Karpas-422 (cell line): ENCODE measurements at places on chromosomes 16 and 17. TPM values are rescaled to one million over a fixed set of nuclear protein-coding genes. Genes with fewer than 3 reads are reported as not detected.

DNA sequence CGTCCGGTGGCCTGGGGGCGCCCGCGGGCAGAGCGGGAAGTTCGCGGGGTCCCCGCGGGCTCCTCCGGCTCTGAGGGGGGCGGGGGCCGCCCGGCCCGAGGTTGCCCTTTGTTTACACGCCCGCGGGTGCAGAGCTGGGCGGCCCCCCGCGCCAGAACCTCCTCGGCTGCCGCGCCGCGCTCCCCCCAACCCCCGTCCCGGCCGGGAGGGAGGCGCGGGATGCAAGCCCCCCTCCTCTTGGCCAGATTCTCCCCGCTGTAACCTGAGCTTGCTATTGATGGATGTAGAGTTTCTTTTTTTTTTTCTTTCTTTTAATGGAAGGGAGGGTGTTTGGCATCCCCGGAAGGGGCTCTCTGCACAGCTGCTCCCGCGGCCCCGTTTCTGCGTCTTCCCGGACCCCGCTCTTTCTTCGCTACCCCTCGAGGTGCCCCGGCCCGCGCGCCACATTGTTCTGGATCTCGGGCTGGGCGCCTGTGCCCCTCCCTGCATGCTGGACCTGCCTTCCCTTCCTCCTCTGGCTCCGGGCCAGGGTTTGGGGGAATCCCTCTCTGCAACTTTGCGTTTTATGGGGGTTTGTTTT, 646 bp downstream of the CBX2 start:
- H3K4me3 ChIP-seq = peak overlapping the region; percentile 88
- DNase-seq = peak; percentile 62
- H3K27me3 ChIP-seq = no peaks in the 10 kb centered on the region
- H3K4me1 ChIP-seq = peaks cover 14% of the 10 kb centered on the region
- H3K36me3 ChIP-seq = no peaks in the 10 kb centered on the region
- no peak overlapping the region for H3K27ac ChIP-seq

DNA sequence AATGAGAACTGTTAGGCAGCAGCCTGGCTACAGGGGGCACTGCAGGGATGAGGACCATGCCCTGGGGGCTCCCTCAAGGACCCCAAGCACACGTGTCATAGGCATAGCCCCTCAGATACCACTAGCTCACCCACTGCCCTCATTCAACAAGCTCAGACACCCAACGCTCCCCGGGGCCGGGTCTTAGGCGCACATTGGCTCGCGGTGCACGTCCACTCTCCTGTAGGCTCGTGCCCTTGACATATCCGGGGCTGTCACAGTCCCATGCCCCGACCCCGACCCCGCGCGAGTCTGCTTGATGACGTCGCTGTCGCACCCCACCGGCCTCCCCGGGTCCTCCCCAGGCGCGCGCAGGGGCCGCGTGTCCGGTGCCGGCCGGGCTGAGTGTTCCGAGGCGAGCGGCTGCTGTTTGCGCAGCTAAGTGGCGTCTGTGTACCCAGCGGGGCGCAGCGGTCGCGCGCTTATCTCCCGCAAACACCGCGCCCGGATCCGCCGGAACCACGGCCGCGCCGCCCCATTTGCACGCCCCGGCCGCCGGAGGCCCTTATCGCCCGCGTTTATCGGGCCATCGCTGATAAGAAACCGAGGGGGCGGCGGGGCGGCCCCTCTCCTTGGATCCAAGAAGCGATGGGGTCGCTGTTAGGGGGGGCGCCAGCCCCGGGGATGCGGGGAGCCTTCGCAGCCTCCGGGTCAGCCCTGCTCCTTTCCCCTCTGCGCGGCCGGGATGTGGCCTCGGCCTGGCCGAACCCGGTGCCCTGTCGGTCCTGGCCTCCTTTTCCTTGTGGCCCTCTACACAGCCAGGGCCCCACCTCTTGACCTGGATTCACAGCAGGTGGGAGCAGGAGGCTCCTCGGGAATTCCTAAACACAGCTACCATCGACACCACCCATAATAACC, 20.7 kb upstream of the NAGS start:
- H3K4me1 ChIP-seq = no peaks in the 10 kb centered on the region
- H3K4me3 ChIP-seq = no peak overlapping the region
- DNase-seq = no peak
- H3K36me3 ChIP-seq = no peaks in the 10 kb centered on the region

GRCh38 chr17:40992666-40993065, 1.3 kb downstream of the KRTAP3-3 start:
- no peaks in the 10 kb centered on the region for H3K36me3 ChIP-seq
- no peak overlapping the region for H3K4me3 ChIP-seq
- no peak for DNase-seq
- no peaks in the 10 kb centered on the region for H3K4me1 ChIP-seq

The KRTAP4-3 gene
- not detected in 2 replicates for total RNA-seq

DNA sequence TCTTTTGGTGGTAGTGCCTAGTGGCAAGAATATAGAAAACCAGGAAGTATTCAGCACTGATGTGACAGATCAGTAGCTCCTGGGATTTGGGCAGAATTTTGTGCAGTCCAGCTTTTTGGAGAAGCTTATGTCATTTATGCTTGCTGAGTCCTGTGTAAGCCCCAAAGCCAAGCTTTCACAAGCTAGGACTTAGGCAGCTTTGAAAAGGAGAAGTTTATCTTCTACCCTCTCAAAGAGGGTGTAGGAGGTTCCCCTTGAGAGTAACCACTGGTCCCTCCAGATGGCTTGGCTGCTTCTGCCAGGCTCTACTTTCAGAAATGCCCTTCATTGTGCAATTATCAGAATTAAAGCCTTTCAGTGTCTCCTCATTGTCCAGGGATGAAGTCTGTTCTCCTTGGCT, 78.8 kb downstream of the CES1 start:
- H3K4me1 ChIP-seq = no peaks in the 10 kb centered on the region
- H3K36me3 ChIP-seq = no peaks in the 10 kb centered on the region
- H3K27me3 ChIP-seq = no peaks in the 10 kb centered on the region
- 0 out of 2 replicates have a peak overlapping the region, but pooled peaks have one; percentile 12 for H3K4me3 ChIP-seq
- no peak for DNase-seq

DNA sequence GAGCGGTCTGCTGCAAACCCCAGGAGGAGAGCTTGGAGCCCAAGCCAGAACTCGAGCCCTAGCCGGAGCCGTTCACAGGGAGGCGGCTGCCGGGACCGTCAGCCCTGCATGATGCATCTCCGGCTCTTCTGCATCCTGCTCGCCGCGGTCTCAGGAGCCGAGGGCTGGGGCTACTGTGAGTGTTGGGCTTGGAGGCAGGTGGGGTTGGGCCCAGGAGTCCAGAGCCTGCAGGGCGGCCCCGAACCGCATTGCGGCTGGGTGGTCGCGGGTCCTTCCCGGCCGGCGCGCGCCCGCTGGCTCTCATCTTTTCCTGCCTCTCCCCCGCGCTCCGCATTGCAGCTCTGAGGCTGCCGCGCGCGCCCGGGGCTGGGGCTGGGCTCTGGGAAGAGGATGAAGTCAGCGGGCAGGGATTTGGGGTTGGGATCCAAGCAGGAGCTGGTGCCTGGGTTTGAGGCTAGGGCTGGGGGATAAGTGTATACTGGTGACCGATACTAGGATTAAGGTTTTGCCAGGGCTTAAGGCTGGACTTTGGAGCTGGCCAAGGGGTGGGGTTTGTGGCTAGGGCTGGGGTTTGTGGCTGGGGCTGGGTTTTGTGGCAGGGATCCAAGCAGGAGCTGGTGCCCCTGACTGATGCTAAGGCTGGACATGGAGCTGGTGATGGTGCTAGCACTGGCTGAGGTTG, 532 bp downstream of the CNTNAP1 start:
- no peaks in the 10 kb centered on the region for H3K27me3 ChIP-seq
- no peak overlapping the region for H3K4me3 ChIP-seq
- H3K4me1 ChIP-seq = peaks cover 23% of the 10 kb centered on the region
- DNase-seq = no peak
- H3K27ac ChIP-seq = no peak overlapping the region
- H3K36me3 ChIP-seq = no peaks in the 10 kb centered on the region

DNA sequence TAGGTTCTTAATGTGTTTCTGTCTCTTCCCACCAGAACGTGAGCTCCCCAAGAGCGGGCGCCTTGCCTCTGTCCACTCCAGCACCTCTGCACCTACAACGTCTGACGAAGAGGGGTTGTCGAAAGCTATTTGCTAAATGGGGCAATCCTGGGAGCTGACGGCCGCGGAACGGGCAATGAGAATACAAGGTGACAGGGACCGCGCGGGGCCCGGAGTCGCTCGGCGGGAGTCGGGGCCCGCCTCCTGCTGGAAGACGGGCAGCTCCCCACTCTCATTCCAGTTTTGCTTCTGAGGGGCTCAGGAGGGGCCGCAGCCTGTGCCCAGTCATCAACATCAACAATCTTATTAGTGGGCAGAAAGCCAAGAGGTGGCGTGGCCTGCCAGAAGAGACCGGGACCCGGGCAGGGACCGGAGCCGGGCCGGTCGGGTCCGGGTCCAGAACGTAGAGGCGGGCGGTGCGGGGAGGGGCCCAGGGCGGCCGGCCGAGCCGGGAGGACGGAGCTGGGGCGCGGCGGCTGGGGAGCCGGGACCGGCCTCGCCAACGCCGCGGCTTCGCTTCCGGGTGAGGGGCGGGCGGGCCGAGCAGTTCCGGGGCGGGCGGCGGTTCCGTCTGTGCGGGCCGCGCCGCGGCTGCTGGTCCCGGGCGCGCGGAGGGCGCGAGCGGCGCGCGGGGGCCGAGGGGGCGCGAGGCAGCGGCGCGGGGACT, at the start of gene MOSMO:
Gene MOSMO (plus strand): TSS at position 603 of the 706 bp plus-strand sequence. CDS start 191 bp downstream, outside the sequence.
- H3K27ac ChIP-seq = no peak within 1 kb of the TSS
- peaks cover 23% of the 10 kb centered on the region for H3K4me1 ChIP-seq
- H3K4me3 ChIP-seq = peak within 1 kb of the TSS; percentile 98
- H3K27me3 ChIP-seq = no peaks in the 10 kb centered on the region

DNA sequence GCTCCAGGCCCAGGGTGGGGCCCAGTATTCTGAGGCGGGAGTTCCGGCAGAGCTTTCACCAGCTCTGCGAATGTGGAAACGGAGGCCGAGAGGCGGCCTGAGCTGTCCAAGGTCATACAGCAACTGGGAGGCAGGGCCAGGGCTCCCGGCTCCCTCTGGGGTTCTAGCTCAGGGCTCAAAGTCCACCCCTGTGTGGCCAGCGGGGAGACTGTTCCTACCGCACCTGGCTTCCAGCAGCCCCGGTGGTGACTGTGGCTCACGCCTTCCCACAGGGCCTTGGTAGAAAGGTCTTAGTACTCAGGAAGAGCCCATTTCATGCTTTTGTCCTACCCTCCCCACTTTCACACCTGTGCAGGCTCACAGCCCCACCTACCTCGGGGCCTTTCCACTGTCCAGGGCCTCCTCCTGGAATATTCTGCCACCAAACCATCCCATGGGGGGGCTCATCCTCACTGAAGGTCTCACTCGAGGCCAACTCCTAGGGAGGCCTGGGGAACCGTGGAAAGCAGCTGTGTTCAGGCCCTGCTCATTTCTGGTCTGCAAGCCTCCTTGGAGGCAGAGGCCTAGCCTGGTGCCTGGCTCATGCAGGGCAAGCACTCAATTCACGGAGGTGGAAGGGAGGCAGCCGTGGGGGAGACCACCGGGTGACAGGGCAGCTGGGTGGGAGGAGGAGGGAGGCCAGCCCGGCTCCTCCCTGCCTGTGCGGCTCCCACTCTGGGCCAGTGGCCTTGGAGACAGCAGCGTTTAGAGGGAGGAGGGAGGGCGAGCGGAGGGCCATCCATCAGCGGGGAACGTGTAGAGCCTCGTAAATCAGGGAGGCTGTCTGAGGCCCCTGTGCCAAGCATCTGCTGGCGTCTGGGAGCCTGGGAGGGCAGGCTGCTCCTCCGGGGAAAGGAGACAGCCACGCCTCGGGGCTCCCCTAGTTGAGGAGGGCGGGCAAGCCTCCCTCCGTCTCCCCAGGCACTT, 12.7 kb upstream of the DOC2B start:
- no peaks in the 10 kb centered on the region for H3K4me1 ChIP-seq
- no peak overlapping the region for H3K4me3 ChIP-seq
- no peaks in the 10 kb centered on the region for H3K36me3 ChIP-seq
- no peak for DNase-seq
- H3K27ac ChIP-seq = no peak overlapping the region

The ZNF174 gene
- total RNA-seq = 17.7 and 22.4 TPM in 2 replicates

DNA sequence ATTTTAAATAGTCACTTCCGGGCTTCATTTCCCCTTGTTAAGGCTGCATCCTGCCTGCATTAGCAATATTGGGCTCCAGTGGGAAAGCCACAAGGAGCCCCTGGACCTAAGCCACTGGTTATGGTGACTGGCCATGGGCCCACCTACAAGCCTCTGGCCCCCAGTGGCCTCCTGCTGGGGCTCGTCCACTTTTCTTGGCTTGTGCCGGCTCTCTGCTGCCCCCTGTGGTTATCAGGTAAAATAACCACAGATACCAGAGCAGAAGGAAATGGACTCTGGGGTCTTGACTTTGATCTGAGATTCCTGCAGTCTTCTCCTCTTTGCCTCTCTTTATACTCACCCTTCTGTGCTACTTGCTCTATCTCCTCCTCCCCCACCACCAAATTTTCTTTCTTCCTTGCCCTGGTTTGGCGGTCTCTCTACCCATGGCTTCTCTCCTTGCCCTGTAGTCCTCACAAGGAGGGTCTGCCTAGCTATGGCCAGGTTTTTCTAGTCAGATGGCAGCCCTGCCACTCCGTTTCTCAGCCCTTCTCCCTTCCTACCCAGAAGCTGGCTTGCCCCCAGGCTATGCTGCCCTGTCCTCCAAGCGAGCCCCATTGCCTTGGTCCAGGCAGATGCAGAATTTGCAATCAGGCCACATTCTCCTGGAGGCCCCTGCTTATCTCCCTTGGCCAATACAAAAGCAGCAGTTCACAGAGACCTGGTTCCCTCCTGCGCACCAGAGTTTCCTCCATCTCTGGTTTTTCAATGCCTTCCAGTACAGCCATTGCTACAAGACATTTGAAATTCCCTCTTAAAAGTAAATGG, 82.9 kb upstream of the RCVRN start:
- H3K4me1 ChIP-seq = peaks cover 48% of the 10 kb centered on the region
- 0 out of 2 replicates have a peak, but pooled peaks cover 14% of the 10 kb centered on the region for H3K36me3 ChIP-seq
- DNase-seq = peak; percentile 85
- peak overlapping the region; percentile 35; the same call in 1 of the 2 replicates for H3K4me3 ChIP-seq

DNA sequence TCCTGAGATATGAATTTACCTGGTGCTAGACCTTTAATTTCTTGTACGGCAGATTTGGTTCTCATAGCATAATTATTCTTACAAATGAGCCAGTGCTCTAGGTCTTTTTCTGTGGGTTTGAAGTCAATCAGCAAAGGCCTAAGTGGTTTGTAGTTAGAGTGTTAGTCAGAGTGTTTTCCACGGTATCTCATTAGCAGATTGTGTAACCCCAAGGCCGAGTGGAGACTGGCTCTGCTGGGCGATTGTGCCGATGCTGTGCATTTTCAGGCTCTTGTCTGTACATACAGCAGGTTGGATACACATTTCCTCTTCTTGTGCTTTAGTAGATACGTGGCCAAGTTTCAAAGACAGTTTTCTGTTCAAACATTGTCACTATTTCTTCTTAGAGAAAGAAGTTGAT, 78.6 kb upstream of the CA10 start:
- H3K4me1 ChIP-seq = no peaks in the 10 kb centered on the region
- no peaks in the 10 kb centered on the region for H3K36me3 ChIP-seq
- H3K27me3 ChIP-seq = no peaks in the 10 kb centered on the region
- H3K27ac ChIP-seq = no peak overlapping the region
- no peak overlapping the region for H3K4me3 ChIP-seq
